ENCODE measurements at places on chromosomes 2 and 18.

DNA sequence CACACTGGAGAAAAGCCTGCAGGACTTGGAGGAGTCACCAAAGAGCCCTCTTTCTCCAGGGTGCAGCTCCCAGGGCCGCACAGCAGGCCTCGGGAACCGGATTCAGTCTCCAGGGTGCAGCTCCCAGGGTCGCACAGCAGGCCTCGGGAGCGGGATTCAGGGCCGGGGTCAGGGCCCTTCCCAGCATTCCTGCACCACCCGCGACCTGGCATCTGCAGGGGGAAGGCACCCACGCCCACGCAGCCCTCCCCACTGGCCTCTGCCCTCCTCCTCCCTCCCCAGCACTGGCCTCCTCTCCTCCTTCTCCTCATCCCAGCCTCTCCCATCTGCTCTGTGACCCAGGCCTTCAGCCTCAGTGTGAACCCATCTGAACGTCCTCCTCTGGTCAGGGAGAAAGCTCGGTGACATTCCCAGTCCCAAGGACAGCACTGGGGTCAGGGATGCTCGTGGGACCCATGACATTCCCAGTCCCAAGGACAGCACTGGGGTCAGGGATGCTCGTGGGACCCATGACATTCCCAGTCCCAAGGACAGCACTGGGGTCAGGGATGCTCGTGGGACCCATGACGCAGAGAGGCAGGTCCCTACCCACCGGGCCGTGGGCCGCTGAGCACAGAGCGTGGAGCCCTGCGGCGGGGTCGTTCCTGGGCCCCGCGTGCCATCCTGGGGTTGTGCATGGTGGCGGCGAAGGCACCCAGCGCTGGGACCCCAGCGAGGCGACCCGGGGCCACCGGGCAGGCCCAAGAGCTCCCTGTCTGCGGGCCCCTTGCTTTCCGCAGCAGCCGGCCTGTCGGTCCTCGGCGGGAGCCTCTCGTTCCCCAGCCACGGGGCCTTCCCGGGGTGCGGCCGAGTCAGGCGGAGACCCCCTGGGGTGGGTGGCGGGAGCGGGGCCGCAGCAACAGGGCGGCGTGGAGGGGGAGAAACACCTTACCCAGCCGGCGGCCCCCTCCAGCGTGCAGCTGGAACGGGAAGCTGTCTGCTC lies 550.2 kb upstream of the SALL3 start:
- DNase-seq: no peak

- DNase-seq: no peak
Observed at GRCh38 chr2:189824694-189825396, 40.6 kb downstream of the PMS1 start.

- no peak for DNase-seq
Observed at GRCh38 chr18:60358516-60358915, 14.1 kb downstream of the MC4R start.

DNA sequence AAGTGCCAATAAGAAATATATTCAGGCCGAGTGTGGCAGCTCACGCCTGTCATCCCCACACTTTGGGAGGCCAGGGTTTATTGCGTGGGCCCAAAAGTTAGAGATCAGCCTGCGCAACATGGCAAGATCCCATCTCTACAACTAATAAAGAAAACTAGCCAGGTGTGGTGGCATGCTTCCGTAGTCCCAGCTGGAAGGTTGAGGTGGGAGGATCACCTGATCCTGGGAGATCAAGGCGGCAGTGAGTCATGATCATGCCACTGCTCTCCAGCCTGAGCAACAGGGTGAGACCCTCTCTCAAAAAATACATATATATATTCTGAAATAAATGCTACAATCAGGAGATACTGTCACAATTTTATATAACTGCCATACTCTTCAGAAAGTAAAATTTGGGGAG lies 1604.8 kb upstream of the NXPH2 start:
- no peak for DNase-seq

GRCh38 chr2:193695367-193695766 lies 1500.6 kb upstream of the TMEFF2 start:
- DNase-seq: no peak

DNA sequence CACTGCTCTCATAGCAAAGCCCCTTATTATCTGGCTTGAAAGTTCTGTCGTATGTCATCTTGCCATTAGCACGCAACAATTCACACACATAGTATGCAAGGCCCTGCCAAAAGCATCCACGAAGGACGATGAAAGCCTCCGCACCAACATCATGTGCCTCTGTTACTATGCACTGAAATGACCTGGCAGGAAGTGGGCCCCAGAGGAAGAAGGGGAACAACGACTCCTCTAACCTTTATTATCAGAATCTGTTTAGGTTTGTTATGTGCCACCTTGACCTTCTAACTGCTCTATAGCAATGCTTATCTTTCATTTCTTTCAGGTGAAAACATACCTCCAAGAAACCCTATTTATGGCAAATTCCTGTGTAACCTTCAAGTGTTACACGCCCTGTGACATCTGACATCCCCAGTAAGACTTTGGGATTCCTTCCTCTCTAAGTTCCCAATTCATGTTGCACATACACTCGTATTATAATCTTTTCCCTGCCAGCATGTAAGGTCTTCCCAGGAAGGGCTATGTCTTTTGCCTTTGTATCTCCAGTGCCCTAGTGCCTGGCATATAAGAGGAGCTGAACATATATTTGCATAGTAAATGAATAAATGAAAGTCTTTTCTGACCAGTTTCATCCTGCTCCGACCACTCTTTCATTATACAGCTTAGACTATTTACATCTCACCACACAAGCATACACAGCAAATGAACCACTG lies 7.0 kb upstream of the NDUFV2 start:
- DNase-seq: no peak

- DNase-seq: no peak
Observed at GRCh38 chr18:37408676-37409265, 156.8 kb downstream of the CELF4 start.

GRCh38 chr18:21629089-21629832 lies 17.1 kb downstream of the SNRPD1 start:
- no peak for DNase-seq

GRCh38 chr2:120817136-120817955 lies 81.7 kb downstream of the GLI2 start:
- no peak for DNase-seq

GRCh38 chr2:149884871-149885270 lies 297.3 kb upstream of the MMADHC start:
- no peak for DNase-seq

- DNase-seq: no peak
Observed at GRCh38 chr18:71798986-71799673, 745.0 kb downstream of the CBLN2 start.

GRCh38 chr2:10186868-10187535 lies 64.5 kb downstream of the RRM2 start:
- no peak for DNase-seq

GRCh38 chr2:109607766-109608165 lies 6.0 kb downstream of the SEPTIN10 start:
- no peak for DNase-seq

GRCh38 chr2:127408004-127408806 lies 10.0 kb upstream of the PROC start:
- peak; percentile 87 for DNase-seq

- no peak for DNase-seq
Observed at GRCh38 chr2:160208655-160209515, 8.8 kb upstream of the ITGB6 start.

GRCh38 chr2:208278549-208278948 lies 12.5 kb downstream of the PIKFYVE start:
- DNase-seq: no peak

DNA sequence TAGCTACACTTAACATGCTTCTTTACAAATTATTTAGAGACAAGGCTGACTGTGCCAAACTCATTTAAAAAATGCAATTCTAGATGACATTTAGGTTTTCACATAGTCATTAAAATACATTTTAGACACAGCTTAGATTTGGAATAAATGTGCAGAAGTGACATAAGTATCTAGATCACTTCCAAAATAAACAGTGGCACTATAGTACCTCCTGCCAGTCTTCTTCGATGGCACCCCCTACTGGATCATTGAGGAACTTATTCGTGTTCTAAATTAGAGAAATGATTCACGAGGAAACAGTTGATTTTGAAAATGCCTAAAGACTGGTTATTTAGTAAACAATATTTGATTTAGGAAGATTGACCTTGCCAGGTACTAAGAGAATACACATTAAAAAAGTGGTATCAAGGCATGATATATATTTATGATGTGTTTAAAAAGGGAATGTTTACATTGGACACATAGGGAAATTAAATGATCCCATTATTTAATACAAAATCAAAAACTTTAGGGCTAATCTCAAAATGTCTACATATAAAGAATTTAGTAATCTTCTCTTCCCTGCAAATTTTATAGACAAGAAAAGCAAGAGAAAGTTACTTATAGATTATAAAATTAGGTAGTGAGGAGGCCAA lies 323.9 kb downstream of the XIRP2 start:
- DNase-seq: no peak

DNA sequence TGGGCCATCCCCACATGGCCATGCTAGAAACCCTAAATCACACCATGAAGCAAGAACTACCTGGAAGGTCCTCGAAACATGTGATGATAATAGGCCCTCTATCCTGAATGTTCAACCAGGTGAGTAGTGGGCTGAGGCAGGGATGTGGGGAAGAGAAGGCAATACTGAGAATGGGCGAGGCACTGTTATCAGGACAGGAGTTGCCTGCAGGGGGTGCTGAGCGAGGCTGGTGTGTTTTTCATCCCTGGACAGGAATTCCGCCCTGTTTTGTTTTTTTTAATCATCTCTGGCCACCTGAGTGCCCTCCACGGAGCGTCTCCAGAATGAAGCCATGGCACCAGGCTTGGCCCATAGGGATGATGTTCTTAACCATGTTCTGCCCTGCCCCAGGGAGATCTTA lies 103.0 kb upstream of the SOX11 start:
- DNase-seq: no peak

- DNase-seq: no peak
Observed at GRCh38 chr2:201171259-201171814, 11.6 kb upstream of the CASP10 start.

- DNase-seq: no peak
Observed at GRCh38 chr2:10329880-10330699, 27.4 kb downstream of the HPCAL1 start.

DNA sequence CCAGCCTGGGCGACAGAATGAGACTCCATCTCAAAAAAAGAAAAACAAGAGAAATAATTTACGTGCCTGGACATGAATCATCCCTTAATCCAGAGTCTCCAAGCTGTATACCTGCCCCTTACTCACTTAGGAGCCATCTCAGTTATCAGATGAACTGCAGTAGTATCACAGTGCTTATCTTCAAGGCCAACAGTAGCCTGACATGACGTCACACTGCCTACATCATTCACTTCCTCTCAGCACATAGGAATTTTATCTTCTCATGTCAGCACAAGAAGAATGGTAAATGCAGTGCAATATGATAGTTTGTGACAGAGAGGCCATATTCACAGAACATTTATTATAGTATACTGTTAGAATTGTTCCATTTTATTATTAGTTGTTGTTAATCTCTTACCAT lies 216.6 kb downstream of the SS18 start:
- no peak for DNase-seq

GRCh38 chr2:23330214-23330613 lies 54.8 kb upstream of the KLHL29 start:
- no peak for DNase-seq

DNA sequence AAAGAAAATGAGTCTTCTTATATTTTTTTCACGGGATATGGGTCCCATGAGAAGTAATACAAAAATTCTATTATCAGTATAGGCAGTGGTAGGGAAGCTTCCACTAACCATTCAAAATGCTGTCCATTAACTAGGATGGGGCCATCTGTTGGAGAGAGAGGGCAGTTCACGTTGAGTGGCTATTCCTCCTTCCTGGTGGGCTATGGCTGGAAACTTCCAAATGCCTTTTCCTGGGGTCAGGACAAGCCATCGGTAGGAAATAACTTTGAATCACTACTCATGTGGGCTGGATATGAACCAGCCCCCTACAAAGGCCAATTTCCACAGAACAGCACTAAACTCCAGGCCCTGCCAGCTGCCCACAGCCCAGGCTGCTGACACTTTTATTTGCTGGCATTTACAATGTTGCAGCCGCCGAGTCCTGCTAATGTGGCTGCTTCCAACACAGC lies 156.1 kb upstream of the HNRNPA3 start:
- DNase-seq: no peak

- no peak for DNase-seq
Observed at GRCh38 chr18:62611453-62612288, 88.8 kb downstream of the ZCCHC2 start.

- no peak for DNase-seq
Observed at GRCh38 chr2:229882583-229882982, 39.2 kb downstream of the TRIP12 start.

GRCh38 chr18:8709248-8710059 lies 4.1 kb downstream of the MTCL1 start:
- DNase-seq: no peak

DNA sequence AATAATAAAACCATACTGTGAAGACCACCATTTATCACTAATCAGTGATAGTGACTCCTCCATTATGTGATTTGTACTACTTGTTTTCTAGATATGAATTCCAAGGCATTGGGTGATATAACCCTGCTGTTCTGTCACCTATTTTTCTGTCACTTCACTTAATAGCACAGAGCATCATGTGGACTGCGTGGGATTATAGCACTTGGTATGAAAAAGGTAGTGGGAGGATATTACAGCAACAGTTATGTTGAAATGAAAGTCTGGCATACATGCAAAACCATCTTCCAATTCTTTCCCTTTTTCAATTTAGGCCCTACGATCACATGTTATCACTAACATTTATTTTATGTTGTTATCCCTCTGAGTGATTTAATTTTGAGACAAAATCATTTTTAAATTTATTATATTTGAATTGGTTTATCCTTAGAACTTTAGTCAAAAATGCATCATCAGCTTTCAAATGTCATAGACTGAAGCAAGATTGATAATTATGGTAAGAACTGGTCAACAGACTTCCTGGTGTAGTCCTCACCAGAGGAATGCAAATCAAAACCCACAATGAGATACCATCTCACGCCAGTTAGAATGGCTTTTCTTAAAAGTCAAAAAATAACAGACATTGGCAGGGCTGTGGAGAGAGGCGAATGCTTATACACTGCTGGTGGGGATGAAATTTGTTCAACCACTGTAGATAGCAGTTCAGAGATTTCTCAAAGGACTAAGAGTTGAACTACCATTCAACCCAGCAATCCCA lies 242.6 kb downstream of the IKZF2 start:
- no peak for DNase-seq

DNA sequence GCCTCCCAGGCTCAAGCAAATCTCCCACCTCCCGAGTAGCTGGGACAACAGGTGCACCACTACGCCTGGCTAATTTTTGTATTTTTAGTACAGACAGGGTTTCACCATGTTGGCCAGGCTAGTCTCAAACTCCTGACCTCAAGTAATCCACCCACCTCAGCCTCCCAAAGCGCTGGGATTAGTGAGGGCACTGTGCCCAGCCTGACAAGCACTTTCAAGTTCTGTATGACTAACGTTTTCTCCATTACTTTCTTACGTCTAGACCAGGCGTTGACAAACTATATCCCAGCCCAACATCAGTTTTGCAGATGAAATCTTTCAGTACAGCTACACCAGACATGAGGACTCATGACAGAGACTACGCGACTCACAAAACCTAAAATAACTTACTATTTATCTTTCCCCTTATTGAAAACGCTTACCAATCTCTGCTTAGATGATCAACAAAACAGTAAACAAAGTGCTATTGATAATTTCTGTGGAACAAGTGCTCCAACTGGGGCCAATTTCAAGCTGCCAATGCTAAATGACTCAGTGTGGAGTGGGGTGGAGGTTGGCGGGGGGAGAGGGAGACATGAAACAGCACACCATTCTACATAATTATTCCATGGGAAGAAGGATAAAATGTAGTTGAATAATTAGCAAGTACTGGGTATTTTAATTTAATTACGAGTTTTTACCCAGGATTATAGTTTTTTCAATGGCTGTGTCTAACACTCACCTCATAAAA lies 59.1 kb downstream of the SAP130 start:
- DNase-seq: no peak

GRCh38 chr18:2304378-2305175 lies 266.7 kb downstream of the METTL4 start:
- no peak for DNase-seq
